ENCODE measurements at places on chromosomes 12 and 14. TPM values are rescaled to one million over a fixed set of nuclear protein-coding genes. Genes with fewer than 3 reads are reported as not detected.

VWF gene
- total RNA-seq = 29.9 TPM

GRCh38 chr14:85714069-85714468 is 184.1 kb downstream of the FLRT2 start:
- no peak for DNase-seq
- no peaks in the 10 kb centered on the region for H3K36me3 ChIP-seq
- H3K4me3 ChIP-seq = no peak overlapping the region
- no peak overlapping the region for H3K27ac ChIP-seq
- H3K4me1 ChIP-seq = no peaks in the 10 kb centered on the region

- no peak overlapping the region for H3K4me3 ChIP-seq
- DNase-seq = no peak
- no peaks in the 10 kb centered on the region for H3K4me1 ChIP-seq
- H3K36me3 ChIP-seq = no peaks in the 10 kb centered on the region
- H3K27me3 ChIP-seq = no peaks in the 10 kb centered on the region
Measured at GRCh38 chr12:28443337-28443736, 253.1 kb downstream of the CCDC91 start.

DPY19L2 gene
- 2.0 TPM for total RNA-seq

- DNase-seq = no peak
- no peaks in the 10 kb centered on the region for H3K36me3 ChIP-seq
- H3K4me1 ChIP-seq = no peaks in the 10 kb centered on the region
- H3K27ac ChIP-seq = no peak overlapping the region
- H3K27me3 ChIP-seq = no peaks in the 10 kb centered on the region
- H3K4me3 ChIP-seq = no peak overlapping the region
Measured at GRCh38 chr14:35853225-35853624, 27.1 kb downstream of the BRMS1L start.

DNA sequence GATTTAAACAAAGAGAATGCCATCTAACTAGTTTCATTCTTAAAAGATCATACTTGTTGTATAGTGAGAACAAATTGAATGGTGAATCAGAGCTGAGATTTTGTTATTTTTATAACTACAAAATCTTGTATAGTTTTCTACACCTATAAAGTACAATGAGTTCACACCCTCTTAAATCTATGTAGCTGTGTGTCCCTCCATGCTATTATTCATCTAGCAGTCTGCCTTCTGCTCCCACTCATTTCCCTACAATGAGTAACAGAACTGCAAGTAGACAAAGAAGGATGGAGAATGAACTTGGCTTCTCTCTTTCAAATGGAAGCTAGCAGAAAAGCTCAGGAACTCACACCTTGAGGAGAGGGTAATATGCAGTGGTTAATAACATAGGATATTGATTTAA is 7.1 kb downstream of the IFNG-AS1 start:
- no peaks in the 10 kb centered on the region for H3K4me1 ChIP-seq
- DNase-seq = no peak
- H3K36me3 ChIP-seq = no peaks in the 10 kb centered on the region
- H3K4me3 ChIP-seq = no peak overlapping the region

DNA sequence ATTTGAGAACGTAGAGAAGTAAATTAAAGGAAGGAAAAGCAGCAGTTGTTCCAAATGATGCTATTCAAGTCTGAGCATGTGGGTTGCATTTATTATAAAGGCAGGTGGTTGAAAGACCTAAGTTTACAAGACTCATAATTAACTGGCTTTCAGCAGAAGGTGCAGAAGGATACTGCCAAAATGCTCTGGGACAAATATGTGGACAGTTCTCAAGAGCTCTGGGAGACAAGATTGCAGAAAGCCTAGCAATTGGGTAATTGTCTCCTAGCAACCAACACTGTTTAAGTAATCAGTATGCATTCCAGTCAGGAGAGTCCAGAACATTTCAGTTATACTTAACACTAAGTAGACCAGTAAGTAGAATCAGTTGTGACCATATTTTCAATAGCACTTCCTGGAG is 131.5 kb downstream of the GPR135 start:
- no peak for DNase-seq
- no peaks in the 10 kb centered on the region for H3K4me1 ChIP-seq
- H3K4me3 ChIP-seq = no peak overlapping the region
- H3K27me3 ChIP-seq = no peaks in the 10 kb centered on the region
- no peak overlapping the region for H3K27ac ChIP-seq

DNA sequence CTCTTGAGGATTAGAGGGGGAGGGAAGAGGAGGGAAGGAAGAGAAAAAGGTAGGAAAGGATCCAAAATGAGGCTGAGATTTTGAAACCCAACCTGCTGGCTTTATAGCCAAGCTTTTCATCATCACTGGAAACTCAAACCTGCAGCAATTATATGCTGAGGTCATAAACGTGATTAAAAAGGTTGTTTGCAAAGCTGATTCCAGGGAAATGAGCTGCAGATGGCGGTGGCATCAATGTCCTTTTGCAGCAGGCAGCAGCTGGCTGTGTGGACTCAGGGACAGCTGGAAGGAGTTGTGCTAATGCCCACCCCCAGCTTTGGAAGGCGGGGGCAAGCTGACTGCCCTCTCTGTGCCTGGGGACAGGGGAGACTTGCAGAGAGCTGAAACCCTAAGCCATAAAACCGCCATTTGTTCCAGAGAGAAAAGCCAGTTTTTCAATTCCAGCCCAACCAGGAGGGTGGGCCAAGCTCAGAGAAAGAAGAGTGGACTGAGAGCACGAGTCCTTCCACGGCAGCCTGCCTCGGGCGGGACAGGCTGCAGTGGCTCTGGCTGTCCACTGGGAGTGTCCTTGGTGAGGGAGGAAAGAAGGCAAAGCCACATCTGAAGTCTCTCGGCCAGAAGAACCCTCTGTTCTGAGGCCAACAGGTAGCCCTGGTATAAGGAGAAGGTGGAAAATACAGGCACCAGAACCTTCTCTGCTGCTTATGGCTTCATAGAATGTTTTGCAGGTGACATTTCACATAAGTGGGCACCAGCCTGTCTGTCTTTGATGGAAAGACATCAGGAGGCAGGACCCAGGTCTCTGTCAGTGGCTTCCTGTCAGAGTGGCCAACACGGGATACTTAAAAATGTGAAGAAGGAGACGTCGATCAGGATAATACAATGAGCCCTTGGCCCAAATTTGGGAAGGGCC is 90.7 kb downstream of the SINHCAF start:
- H3K4me3 ChIP-seq = no peak overlapping the region
- no peaks in the 10 kb centered on the region for H3K4me1 ChIP-seq
- H3K36me3 ChIP-seq = no peaks in the 10 kb centered on the region
- DNase-seq = peak; percentile 62
- H3K27ac ChIP-seq = no peak overlapping the region

GRCh38 chr14:73846947-73847346 is 4.7 kb upstream of the PTGR2 start:
- no peak overlapping the region for H3K4me3 ChIP-seq
- H3K36me3 ChIP-seq = no peaks in the 10 kb centered on the region
- DNase-seq = no peak
- no peaks in the 10 kb centered on the region for H3K27me3 ChIP-seq
- no peaks in the 10 kb centered on the region for H3K4me1 ChIP-seq
- no peak overlapping the region for H3K27ac ChIP-seq

C12orf60 gene
- total RNA-seq = 1.0 TPM

TAS2R50 gene
- total RNA-seq = 0.74 TPM

- H3K36me3 ChIP-seq = no peaks in the 10 kb centered on the region
- H3K27ac ChIP-seq = peak within 1 kb of the TSS; percentile 57
- H3K4me3 ChIP-seq = peak within 1 kb of the TSS; percentile 31
- H3K4me1 ChIP-seq = no peaks in the 10 kb centered on the region
- DNase-seq = peak; percentile 48
Measured at GRCh38 chr14:32938719-32939253, at the start of gene NPAS3. TSS of gene NPAS3 (plus strand) at chr14:32938879.

- H3K27me3 ChIP-seq = no peaks in the 10 kb centered on the region
- no peak for DNase-seq
- no peak overlapping the region for H3K27ac ChIP-seq
- no peak overlapping the region for H3K4me3 ChIP-seq
Measured at GRCh38 chr14:102182190-102182589, 42.5 kb downstream of the WDR20 start.

- H3K27ac ChIP-seq = no peak overlapping the region
- H3K36me3 ChIP-seq = no peaks in the 10 kb centered on the region
- DNase-seq = no peak
- no peaks in the 10 kb centered on the region for H3K27me3 ChIP-seq
Measured at GRCh38 chr14:46581036-46581671, 70.4 kb downstream of the RPL10L start.

GRCh38 chr12:69927164-69927563 is 102.1 kb downstream of the MYRFL start:
- H3K27me3 ChIP-seq = no peaks in the 10 kb centered on the region
- no peaks in the 10 kb centered on the region for H3K36me3 ChIP-seq
- H3K4me1 ChIP-seq = no peaks in the 10 kb centered on the region
- no peak overlapping the region for H3K4me3 ChIP-seq
- no peak overlapping the region for H3K27ac ChIP-seq

KRT6A gene
- 2.2 TPM for total RNA-seq

DNA sequence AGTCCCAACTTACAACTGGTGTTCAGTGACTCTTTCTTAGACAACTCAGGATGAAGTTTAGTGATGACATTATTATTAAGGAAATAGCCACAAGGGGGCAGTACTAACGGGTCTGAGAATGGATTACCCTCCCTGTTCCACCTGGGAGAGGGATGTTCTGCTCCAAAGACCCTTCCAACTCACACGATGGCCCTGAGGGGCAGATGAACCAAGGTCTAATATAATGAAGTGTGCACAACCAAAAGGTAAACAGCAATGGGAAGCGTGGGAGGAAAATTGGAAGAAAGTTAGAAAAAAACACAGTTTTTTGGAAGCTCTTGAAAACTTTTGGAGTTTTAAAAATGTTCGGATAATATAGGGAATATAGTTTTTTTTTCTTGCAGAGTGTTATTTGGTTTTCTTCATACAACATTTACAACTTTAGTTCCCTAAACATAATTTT is 24.0 kb downstream of the FGF6 start:
- H3K27me3 ChIP-seq = no peaks in the 10 kb centered on the region
- no peaks in the 10 kb centered on the region for H3K4me1 ChIP-seq
- no peak for DNase-seq
- H3K27ac ChIP-seq = no peak overlapping the region
- no peaks in the 10 kb centered on the region for H3K36me3 ChIP-seq
- H3K4me3 ChIP-seq = no peak overlapping the region

LBHD2 gene
- total RNA-seq = not detected

GRCh38 chr12:122687086-122687485 is 16.1 kb downstream of the HCAR2 start:
- no peak for DNase-seq
- H3K36me3 ChIP-seq = no peaks in the 10 kb centered on the region
- no peak overlapping the region for H3K27ac ChIP-seq
- H3K27me3 ChIP-seq = no peaks in the 10 kb centered on the region

DNA sequence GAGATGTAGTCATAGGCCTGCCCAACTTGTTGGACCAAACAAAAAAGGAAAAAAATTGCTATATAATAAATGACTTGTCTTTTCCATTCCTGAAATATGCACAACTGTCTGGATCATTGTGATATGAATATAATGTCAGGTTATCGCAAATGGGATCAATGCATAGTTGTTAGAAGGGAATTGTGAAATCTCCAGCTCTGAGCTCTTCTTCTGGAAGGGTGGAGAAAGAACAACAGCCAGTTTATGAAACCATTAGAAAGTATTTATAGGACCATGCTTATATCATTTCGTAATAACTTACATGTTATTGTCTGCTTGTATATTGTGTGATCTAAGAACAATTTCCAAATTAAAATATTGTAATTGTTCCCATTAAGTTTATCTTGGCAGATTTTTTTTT is 35.7 kb upstream of the HIF1A start:
- H3K4me1 ChIP-seq = no peaks in the 10 kb centered on the region
- H3K36me3 ChIP-seq = no peaks in the 10 kb centered on the region
- no peak for DNase-seq
- H3K4me3 ChIP-seq = no peak overlapping the region

DNA sequence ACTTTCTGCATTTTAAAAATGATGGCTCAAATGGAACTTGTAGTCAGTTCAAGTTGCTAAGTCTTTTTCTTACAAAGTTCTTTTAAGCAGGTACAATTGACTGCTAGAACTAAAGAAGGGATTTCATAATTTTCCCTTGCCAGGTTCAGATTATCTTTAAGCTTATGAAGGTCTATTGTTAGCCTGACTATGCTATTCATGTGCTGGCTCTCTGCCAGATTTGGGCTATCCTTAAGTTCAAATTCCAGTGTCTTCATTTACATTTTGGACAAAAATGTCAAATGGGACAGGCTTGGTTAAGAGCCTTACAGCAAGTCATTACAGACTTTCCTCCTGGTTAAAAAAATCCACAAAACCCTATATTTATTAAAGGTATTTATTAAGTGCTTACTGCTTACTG is 42.3 kb downstream of the INSM2 start:
- no peaks in the 10 kb centered on the region for H3K36me3 ChIP-seq
- DNase-seq = no peak
- H3K4me3 ChIP-seq = no peak overlapping the region
- no peaks in the 10 kb centered on the region for H3K27me3 ChIP-seq
- no peaks in the 10 kb centered on the region for H3K4me1 ChIP-seq

- H3K4me1 ChIP-seq = peaks cover 34% of the 10 kb centered on the region
- no peak overlapping the region for H3K27ac ChIP-seq
- DNase-seq = no peak
- no peak overlapping the region for H3K4me3 ChIP-seq
Measured at GRCh38 chr14:73463411-73463810, 5.1 kb upstream of the NUMB start.

CCDC38 gene
- total RNA-seq = not detected

DNA sequence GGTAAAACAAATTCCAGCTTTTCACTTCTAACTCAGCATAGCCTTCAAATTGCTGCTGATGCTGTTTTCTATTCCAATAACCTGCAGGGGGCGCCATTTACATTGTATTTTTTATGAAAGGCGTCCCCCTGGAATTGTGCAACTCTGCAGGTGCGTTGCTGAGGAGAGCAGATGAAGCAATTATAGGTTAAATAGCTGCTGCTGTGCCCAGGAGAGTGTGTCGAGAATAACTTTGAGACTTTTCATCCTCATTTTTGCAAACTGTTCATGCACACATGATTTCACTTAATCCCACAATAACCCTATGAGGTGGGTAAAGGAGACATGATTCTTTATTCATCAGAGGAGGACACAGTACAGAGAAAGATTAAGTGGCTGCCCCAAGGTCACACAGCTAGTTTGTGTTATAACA is 75.7 kb downstream of the MYRFL start:
- DNase-seq = peak; percentile 79
- no peak overlapping the region for H3K27ac ChIP-seq
- H3K4me1 ChIP-seq = peaks cover 2% of the 10 kb centered on the region

DNA sequence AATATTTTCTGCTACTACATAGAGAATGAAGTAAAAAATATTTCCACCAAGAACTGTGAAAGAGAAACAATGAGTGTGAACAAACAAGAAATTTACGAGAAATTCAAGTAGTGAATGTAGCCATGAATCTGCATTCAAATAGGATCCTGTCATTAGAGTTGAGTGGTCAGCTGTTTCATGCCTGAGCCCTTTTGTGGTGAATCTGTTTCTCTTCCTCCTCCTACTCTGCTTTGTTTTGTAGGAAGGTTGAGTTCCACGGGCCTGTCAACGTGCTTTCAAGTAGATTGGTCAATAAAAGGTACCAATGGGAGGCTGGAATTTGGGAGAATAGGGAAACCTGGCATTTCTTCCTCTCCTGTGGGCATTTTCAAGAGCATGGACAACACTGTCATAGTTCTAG is 1749.6 kb upstream of the FLRT2 start:
- H3K4me1 ChIP-seq = no peaks in the 10 kb centered on the region
- no peaks in the 10 kb centered on the region for H3K27me3 ChIP-seq
- no peak overlapping the region for H3K27ac ChIP-seq
- DNase-seq = no peak

KRT74 gene
- total RNA-seq = not detected

GRCh38 chr12:105641749-105642148 is 311.3 kb downstream of the C12orf75 start:
- no peaks in the 10 kb centered on the region for H3K36me3 ChIP-seq
- DNase-seq = no peak
- no peaks in the 10 kb centered on the region for H3K4me1 ChIP-seq
- H3K27ac ChIP-seq = no peak overlapping the region
- H3K27me3 ChIP-seq = no peaks in the 10 kb centered on the region
- no peak overlapping the region for H3K4me3 ChIP-seq

PAWR gene
- 45.2 TPM for total RNA-seq

SLCO1B1 gene
- not detected for total RNA-seq

ANKRD33 gene
- not detected for total RNA-seq
